ENCODE measurements at places on chromosomes 5 and 9.

DNA sequence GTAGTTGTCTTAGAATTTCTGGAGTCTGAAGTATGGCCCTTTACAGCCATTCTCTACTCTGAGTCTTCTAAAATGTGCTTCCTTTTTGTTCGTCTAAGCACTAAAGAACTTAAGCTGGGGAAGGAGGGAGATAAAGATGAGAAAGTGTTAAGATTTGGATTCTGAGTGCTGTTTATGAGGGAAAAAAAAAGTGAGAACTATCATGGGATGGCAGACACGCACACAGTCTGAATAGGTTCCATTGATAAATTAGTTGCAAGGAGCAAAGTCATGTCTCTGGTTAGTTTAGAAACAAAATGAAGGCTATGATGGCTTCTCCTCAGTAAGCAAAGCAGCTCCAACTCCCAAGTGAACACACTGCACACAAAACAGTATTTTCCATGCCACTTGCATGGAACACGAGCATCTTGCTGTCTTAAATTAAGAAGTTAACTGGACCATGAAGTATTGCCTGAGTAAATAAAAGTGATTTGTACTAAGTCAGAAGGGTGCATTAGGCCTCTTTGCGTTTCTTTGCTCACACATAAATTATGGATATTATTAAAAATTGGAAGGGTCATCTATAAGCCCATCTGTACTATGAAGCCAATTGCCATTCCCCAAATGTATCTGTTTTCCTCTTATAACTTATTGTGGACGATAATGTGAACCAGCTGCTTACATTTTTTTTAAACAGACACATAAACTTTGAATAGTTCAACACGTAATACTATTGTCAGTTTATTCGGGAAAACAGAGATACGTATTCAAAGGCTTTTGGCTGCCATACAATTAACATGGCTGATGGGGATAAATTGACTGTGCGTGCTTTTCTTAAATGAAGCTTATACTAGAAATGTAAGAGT is 199.3 kb downstream of the SGCD start:
- DNase-seq = no peak

DNA sequence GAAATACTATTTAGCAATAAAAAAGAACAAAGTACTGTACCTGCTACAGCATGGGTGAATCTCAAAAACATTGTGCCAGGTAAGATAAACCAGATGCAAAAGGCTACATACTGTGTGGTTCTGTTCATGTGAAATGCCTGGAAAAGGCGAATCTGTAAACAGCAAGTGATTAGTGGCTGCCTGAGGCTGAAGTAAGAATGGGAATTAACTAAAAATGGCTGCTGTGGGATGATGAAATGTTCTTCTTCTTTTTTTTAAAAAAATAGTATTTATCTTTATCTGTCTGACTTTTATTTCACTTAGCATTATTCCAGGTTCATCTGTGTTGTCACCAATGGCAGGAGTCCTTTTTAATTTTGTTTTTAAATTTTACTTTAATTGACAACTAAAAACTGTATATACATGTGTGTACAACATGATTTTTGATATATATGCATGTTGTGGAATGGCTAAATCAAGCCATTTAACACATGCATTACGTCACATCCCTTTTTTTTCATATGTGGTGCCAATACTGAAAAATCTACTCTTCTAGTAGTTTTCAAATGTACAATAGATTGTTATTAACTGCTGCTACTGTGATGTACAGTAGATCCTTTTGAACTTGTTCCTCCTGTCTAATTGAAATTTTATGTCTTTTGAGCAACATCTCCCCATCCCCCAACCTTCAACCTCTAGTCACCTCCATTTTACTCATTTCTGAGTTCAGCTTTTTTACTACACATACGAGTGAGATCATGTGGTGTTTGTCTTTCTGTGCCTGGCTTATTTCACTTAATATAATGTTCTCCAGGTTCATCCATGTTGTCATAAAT is 62.9 kb upstream of the TNFAIP8 start:
- DNase-seq = no peak

GRCh38 chr9:119961774-119962424 is 592.7 kb upstream of the BRINP1 start:
- peak; percentile 43 for DNase-seq

- DNase-seq = no peak
These were observed 104.6 kb downstream of the PCSK5 start for GRCh38 chr9:75995066-75995465.

GRCh38 chr5:15959370-15960164 is 220.0 kb downstream of the MARCHF11 start:
- no peak for DNase-seq

GRCh38 chr9:86187121-86187520 is 72.3 kb downstream of the C9orf153 start:
- peak; percentile 43 for DNase-seq

DNA sequence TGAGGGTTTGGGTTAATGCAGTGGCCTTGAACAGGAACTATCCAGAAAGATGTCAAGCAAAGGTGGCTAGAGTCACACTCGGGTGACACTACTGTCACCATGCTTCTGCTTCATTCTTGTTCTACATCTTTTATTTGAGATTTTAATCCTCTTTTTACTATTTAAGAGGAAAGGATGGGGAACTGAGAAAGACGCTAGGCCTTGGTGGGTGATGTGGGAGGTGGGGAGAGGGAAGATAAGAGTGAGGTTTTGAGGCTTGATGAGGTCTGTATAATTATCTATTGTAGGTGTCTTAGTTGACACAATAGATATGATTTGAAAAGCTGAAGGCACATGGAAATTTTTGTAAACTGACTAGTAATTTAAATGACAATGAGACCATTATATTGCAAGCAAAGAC is 3.5 kb upstream of the BASP1 start:
- DNase-seq = no peak
